ENCODE measurements at places on chromosomes 7 and 10.

DNA sequence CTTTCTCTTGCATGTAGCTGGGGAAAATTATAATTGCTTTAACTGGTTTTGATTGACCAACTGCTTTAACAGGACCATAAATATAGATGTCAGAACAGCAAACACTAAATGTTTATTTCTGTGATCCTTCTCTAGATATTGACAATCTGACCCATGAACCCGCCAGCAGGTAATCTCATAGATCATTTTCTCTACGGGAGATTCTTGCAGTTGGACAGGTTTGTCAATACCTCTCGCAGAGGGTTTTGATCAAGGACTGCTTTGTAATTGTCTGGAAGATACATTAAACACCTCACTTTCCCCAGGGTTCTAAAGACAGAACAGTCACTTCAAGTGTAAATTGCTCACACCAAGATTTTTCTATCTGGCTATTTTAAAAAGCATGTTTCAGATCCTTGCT, 235.8 kb upstream of the RHOBTB1 start:
- no peak for DNase-seq

DNA sequence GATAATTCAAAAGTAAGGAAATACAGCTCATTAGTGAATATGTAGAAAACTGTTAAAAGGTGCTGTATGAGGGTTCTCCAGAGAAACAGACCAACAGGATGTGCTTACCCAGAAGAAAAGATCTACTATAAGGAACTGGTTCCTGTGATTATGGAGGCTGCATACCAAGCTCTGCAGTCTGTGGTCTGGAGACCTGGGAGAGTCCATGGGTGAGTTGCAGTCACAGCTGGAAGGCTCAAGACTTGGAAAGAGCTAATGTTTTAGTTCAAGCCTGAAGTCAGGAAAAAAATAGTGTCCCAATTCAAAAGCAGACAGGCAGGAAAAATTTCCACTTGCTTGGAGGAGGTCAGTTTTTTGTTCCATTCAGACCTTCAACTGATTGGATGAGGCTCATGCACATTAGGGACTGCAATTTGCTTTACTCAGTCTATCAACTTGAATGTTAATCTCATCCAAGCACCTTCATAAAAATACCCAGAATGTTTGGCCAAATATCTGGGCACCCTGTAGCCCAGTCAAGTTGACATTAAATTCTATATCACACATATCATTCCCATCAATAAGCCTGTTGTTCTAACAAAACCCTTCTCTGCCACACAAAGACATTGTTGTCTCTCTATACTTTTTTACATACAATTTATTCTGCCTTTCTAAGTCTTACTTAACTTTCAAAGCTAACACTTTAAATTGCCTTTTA, 197.9 kb upstream of the KLF6 start:
- DNase-seq: no peak

DNA sequence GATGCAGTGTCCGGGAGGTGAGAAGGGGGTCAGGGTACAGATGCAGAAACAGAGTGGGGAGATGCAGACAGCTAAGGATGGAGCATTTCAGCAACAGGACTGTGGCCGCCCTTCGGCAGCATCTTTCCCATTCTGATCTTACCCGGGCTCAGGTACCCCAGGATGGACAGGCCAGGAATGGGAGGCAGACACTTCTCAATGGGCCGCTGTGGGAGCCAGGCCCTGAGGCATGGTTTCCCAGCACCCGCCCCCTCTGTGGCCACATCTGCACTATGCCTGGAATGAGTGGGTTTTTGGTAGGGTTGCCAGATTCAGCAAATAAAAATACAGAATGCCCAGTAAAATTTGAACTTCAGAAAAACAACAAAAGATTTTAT, 105.2 kb upstream of the CTBP2 start:
- DNase-seq: no peak

DNA sequence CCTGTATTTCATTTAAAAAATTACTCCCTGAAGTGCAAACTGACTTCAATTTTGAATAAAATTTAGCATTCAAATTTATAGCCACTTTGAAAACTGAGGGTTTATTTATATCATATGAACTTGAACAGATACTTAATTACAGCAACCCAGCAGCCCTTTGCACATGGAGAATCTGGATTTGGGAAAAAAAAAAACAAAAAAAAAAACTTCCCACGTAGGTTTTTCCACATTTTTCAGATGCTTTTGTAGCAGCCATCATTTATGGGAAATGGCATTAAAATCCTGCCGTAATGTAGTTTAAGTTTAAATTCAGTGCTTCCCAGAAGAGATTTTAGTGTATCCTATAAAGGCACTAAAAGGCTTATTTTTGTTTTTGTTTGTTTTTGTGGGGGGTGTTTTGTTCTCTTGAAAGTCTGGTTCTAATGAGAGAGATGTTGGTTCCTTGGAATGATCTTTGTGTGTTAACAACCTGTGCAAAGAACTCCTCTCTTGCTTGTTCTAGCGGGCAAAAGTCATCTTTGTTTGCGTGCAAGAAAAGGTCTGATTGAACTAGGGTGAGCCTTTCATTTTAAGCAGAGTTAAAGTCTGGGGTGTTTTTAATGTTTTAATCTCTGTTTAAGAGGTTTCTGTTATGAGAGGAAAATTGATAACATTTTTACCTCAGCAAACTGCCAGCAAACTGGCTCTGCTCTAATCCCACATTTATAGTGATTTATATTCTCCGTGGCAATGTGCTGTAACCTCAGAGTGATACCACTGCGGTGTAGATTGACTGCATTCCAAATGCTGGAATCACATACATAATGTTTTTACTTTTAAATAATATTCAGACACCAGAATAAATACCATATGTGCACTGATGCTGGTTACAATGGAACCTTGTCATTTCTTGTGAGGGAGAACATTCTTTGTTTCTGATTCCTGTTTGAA, 105.5 kb downstream of the WNT2 start:
- DNase-seq: no peak

DNA sequence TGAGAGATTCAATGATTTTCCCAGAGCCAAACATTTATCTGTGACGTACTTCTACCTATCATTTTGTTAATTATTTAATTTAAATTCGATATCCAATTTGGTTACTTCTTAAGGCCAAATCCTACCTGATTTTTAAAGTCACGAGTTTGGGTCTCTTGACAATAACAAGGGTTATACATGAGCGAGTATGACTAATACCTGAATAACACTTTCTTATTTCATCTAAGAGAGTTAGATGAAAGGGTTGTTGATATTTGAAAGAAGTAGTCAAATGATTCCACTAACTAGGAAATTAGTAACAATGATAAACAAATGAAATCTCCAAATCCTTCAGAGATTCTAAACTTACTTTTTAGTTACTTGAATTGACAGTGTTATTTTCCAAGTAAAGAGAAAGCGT, 1086.9 kb downstream of the XPNPEP1 start:
- no peak for DNase-seq

GRCh38 chr7:18520450-18521235, 25.1 kb downstream of the HDAC9 start:
- no peak for DNase-seq

- no peak for DNase-seq
Measured at GRCh38 chr7:13017333-13017857, 330.0 kb downstream of the ARL4A start.

- no peak for DNase-seq
Measured at GRCh38 chr7:1659696-1660095, 10.4 kb upstream of the ELFN1 start.

GRCh38 chr10:7892146-7892545, 73.8 kb downstream of the TAF3 start:
- no peak for DNase-seq

GRCh38 chr7:150420987-150421674, 29.3 kb upstream of the GIMAP8 start:
- peak; percentile 68 for DNase-seq

- no peak for DNase-seq
Measured at GRCh38 chr10:35458500-35459448, 122.5 kb downstream of the CCNY start.

GRCh38 chr7:30778255-30779025, 7.2 kb downstream of the MINDY4 start:
- DNase-seq: no peak

DNA sequence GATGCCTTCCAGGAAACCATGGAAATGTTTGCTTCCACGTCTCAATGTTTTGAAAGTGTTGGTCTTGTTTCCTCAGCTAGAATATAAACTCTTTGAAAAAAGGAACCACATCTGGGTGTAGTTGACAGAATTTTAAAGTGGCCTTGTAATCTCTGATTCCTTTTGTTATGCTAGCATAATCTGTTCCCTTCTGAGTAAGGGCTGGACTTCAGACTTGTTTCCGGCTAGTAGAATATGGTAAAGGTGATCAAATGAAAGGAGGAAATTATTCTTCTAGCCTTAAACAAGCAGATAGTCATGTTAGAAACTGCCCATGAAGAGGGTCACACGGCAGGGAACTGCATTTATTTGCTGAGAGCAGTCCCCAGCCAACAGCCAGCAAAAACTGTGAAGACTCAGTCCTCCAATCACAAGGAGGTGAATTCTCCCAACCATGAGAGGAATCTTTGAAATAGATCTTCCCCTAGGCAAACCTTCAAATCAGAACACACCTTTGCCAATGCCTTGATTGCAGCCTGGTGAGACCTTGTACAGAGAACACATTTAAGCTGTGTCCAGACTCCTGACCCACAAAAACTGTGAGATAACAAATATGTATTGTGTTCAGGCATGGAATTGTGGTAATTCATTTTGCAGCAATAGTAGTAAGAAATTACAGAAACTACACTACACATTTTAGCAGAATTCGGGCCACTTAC, 316.9 kb upstream of the SP8 start:
- DNase-seq: no peak

DNA sequence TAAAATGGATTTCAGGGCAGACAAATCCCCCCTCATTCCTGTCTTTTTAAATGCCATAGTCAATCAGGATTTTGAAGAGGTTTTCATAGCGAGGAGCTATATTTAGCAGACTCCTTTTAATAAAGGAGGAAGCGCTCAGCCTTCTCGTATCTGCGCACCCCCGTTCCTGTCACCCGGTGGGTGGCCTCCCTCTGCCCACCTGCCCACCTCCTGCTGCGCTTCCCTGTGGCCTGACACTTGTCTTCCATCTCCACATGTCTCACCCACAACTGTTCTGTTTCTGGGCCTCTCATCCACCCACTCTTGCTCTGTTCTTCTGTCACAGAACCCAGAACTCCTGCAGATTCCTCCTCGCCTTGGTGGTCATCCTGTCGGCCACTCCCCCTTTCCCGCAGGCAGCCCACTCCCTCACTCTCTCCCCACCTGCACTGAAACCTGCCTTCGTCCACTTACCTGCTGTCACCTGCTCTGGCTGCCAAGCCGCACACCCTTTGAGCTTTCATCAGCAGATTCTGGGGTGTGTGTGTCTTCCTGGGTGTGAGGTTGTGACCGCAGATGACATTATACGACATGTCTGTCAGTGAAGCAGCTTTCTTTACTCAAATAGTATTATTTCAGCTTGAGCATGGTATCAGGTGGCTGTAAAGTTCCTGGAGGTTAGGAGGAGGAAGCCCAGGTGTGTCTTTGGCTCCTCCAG, 163.5 kb upstream of the AGK start:
- no peak for DNase-seq

DNA sequence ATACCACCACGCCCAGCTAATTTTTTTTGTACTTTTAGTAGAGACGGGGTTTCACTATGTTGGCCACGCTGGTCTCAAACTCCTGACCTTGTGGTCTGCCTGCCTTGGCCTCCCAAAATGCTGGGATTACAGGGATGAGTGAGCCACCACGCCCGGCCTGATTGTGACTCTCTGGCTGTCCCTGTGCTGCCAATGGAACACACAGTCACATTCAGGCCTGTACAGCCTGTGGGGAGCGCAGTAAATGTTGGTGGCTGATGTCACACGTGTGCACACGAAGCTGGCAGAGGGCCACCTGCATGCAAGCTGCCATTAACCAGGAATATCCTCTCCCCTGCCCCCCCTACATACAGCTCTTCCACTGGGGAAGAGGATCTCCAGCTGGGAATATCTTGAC, 22.1 kb downstream of the POLL start:
- no peak for DNase-seq

GRCh38 chr10:2366264-2366931, 629.1 kb upstream of the ADARB2 start:
- no peak for DNase-seq

DNA sequence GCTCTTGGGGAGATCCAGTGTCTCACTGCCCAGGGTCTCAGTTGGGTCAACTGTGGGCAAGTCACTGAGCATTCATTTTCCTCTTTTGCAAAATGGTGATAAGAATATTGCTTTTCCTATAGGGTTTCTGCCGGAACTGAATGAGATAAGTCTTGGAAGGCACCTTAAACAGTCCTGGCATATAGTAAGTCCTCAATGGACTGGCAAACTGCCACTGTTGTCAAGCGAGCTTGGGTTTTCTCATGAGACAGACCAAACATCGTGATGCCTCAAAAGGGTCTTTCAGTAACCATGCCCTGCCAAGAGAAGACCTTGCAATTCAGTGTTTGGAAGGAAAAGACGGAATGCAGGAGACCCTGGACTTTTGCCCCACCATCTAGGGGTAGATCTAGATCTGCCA, 251.5 kb downstream of the WDR11 start:
- no peak for DNase-seq

DNA sequence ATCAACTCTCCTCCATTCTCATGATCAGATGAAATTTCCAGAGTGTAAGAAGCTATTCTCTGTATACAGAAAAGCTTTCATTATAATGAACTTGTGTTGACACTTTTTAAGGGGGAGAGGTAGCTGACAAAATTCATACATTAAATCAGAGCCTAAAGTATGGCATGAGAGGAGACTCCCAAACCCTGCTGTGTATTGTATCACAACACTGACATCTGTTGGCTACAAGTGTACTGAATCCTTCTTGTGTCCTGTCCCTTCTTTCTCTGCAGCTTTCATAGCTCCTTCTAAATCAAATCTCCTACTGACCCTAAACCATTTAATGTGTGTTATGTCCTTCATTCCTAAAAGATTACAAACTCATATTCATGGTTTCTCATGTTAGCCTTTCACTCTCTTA, 70.9 kb downstream of the GCC1 start:
- no peak for DNase-seq

DNA sequence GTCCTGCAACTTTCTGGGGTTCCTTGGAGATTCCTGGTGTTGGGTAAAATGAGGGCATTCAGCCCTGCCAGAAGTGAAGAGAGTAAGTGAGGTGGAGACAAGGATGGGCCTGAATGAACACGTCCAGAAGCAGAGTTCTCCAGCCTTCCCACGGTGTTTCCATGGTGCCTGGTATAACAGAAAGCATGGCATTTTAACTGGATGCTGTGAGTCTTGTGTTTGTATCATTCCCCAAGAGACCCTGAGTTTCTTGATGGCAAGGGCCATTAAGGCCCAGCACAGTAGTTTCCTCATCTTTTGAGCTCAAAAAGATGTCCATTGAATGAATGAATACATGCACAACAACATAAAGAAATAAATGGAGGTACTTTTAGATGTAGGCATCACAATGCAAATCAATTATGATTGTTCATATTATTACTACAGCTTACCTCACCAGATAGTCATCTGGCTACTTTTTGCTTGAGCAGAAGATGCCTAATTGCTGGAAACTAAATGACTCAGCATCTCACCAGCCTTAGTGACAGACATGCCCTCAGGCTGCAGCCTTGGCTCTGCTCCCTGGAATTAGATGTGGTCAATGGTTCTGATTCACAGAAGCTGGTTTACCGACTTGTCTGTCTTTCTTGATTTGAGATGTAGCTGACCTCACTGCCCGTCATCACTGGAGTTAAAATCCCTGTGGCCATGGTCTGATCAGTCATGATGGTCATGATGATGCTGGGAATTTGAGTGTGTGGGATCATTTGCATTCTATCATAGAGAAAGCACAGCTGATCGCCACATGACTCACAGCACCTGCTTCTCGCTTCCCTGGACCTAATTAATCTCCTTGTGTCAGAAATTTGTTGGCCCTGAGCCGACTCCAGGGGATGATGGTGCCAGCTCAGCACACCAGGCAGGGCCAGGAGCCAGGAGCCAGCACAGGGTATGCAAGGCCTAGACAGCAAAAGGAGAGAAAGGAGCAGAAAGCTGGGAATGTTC, 83.9 kb downstream of the CXCL12 start:
- DNase-seq: no peak

Measured in activated naive CD4-positive, alpha-beta T cell (primary cell).